Fibroblast of skin of abdomen (primary cell): ENCODE measurements at places on chromosomes 13 and 19.

DNA sequence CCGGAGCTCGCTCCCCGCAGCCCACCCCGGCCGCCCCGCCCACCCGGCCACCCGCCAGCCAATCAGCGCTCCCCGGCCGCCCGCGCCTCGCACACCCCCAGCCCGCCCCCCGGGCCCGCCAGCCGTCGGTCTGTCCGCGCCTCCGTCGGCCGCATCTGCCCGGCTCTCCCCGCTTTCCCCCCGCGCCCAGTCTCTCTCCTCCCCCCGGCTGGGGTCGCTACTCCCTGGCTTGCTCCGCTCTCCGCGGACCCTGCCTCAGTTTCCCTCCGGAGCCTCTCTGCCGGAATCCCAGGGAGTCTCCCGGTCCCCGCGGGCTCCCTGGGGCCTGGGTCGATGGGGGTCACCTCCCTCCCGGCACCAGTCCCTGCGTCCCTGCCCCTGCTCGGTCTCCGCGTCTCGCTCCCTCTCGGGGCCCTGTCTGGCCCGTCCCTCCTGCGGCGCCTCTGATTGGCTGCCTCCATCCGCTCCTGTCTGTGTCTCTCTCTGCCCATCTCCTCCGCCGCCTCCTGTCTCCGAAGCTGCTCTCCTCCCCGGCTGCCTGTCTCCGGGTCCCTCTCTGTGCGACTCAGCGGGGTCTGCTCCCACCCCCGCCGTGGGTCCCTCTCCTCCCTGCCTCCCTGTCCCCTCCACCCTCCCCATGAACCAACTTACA is 484 bp downstream of the IL11 start:
- DNase-seq: peak; percentile 83

DNA sequence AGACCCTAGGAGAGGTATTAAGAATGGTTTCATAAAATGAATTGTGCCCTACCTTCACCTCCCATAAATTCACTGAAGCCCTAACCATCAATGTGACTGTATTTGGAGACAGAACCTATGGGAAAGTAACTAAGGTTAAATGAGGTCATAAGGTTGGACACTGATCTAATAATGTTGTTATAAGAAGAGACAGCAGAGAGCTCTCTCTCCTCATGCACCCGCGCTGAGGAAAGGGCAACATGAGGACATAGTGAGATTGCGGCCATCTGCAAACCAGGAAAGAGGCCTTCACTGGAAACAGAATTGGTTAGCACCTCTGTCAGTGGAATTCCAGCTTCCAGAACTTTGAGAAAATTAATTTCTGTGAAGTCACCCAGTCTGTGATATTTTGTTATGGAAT is 1396.1 kb upstream of the MIR17HG start:
- no peak for DNase-seq

DNA sequence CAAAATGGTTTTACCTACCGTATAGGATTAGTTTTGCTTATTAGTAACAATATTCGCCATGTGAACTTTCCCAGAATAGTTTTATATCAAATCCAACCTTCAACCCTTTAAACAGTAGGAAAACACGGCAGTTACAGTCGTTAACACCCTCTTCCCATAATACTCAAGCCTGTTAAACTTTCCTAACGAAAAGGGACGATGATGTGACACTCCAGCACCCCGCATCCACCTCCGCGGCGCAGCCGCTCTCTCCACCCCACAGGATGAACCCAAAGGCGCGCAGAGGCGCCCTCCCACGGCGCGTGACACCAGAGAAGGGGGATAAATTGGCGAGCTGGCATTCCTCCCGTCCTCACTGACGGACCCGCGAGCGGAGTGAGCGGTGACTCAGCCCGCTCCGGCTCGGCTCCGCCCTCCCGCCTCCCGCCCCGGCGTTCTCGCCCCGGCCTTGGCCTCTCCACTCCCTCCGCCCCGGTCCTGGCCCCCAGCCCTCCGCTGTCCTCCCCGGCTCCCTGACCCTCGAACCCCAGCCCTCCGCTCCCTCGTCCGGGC is 665 bp downstream of the TUBGCP3 start:
- DNase-seq: peak; percentile 89

DNA sequence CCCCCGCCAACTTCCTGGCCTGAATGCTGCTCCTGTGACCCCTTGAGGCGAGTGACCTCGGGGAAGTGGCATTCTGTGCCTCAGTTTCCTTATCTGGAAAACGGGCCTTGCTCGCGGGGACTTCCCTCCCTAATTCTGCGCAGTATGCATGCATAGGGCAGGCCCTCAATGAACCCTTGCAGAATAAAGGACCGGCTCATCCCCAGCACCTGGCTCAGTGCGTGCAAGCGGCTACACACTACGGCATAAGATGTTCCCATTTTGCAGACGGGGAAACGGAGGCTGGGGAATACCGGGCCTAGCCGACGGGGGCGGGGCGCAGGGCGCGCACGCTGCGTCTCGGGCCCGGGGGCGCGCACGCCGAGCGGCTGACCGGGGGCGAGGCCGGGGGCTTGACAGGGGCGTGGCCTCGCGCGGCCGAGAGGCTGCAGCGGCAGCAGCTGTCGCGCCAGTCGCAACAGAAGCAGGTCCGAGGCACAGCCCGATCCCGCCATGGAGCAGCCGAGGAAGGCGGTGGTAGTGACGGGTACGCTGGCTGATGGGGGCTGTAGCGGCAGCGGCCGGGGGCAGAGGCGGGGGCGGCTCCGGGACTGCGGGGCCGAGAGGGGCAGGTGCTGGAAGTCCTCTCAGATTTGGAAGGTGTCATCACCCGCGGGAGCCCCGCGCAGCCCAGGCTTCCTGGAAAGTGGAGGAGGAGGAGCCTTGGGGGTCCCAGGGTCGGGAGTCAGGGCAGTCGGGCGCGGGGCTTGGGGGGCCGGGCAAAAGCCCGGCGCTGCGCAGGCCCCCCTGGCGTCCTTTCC is at the start of gene PGPEP1:
TSS of gene PGPEP1 (plus strand) at position 409 of the 800 bp plus-strand sequence. CDS start at position 493, 84 bp downstream.
- peak; percentile 61 for DNase-seq

DNA sequence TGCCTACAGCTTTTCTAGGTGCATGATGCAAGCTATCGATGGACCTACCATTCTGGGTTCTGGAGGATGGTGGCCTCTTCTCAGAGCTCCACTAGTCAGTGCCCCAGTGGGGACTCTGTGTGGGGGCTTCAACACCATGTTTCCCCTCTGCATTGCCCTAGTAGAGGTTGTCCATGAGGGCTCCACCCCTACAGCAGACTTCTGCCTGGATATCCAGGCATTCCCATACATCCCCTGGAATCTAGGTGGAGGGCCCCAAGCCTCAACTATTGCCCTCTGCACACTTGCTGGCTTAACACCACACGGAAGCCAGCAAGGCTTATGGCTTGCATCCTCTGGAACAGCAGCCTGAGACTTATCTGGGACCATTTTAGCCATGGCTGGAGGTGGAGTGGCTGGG is 1299.9 kb upstream of the MIR17HG start:
- no peak for DNase-seq

- peak; percentile 14 for DNase-seq
These were observed 58.0 kb downstream of the ERCC5 start for GRCh38 chr13:102903659-102904407.

GRCh38 chr13:45436332-45436731 is 18.2 kb upstream of the SLC25A30 start:
- DNase-seq: no peak

DNA sequence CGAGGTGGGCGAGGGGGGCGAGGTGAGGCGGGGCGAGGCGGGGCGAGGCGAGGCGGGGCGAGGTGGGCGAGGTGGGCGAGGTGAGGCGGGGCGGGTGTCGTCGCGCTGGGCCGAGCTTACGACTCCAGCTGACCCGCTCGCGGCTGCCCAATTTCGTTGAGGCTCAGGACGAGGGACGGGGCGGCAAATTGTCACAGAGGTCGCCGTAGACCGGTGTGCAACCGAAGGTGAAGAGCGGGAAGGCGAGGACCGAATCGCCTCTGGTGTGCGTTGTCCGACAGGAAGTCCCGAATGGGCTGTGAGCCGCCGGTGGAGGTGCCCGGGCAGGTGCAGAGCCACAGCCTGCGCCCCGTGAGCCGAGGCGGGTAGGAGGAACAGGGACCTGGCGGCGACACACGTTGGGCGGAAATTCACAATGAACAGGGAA is at the start of gene LACC1:
TSS of gene LACC1 (plus strand) at position 150 of the 427 bp plus-strand sequence. CDS start 1,082 bp downstream, outside the sequence.
- no peak for DNase-seq

DNA sequence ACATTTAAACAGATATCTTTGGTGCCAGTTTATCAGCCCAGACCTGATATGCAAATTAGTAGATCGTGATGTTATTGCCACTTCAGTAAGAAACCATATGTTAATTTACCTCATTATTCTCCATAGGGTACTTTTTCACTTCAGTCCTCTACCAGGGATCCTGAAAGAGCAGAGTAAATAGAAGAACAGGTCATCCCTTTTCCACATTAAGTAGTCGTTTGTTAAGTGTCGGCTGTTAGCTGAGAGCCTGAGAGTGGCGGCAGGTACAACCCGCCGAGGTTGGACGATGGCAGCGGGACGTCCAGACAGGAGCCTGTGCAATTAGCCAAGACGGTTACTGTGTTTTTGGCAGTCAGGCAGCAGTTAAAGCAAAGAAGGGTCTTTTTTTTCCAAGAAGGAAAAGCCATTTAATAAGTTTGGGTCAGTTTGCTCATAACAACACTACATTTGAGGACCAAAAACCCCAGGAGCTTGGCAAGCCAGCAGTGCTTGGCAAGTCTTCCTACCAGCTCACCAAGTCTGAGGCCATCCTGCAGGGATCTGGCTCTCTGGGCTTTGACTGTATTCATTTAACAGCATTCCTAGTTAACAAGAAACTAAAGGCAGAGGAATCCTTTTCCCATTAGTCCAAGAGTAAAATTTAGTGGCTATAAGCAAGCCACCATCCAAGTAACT is 231.8 kb downstream of the SHISA2 start:
- no peak for DNase-seq

- no peak for DNase-seq
These were observed 58.8 kb downstream of the RYR1 start for GRCh38 chr19:38492181-38492813.
